ENCODE measurements at places on chromosomes 7 and 10.

- DNase-seq = no peak
Observed at GRCh38 chr7:101680406-101681145, 51.5 kb upstream of the MYL10 start.

DNA sequence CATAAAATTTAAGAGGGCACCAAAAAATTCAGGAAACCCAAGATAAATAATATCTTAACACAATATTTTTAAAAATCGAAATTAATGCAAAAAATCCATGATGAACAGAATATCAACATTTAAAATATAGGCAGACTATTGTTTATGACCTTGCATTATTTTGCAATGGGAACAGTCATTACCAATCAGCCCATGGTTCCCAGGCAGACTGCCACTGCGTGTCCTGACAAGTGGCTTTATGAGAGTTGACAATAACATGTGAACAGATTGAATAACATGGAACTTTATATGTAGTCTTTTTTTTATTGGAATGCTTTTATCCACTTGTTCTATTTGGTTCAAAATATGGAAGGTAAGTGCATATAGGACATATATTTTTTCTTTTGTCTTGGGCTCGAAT is 3.1 kb upstream of the AVPI1 start:
- no peak for DNase-seq

- DNase-seq = no peak
Observed at GRCh38 chr7:158771-159170, 33.6 kb upstream of the FAM20C start.

DNA sequence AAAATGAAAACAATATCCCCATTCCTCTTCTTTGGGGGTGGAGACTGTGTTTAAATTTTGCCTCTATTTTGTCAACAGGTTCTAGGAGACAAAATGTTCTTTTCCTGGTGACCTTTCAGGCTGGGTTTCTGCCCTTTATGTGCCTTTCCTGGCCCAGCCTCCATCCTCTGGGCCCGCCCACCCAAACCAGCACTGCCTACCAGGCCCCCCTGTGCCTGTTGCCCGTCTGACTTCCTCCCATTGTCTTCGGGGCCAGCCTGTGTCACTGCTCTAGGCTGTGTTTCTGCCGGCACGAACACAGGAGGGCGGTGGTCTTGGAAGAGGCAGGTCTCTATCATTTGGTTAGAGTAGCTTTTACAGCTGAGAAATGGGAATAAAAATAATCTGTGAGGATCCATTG is 13.9 kb downstream of the TSPAN14 start:
- no peak for DNase-seq

GRCh38 chr10:6228647-6229046 is 25.9 kb downstream of the PFKFB3 start:
- DNase-seq = no peak

GRCh38 chr7:105642264-105642663 is 61.0 kb upstream of the EFCAB10 start:
- no peak for DNase-seq

- DNase-seq = no peak
Observed at GRCh38 chr10:121708728-121709674, 110.8 kb upstream of the FGFR2 start.
